SK-MEL-5 (cell line): ENCODE measurements at places on chromosomes 4 and X.

DNA sequence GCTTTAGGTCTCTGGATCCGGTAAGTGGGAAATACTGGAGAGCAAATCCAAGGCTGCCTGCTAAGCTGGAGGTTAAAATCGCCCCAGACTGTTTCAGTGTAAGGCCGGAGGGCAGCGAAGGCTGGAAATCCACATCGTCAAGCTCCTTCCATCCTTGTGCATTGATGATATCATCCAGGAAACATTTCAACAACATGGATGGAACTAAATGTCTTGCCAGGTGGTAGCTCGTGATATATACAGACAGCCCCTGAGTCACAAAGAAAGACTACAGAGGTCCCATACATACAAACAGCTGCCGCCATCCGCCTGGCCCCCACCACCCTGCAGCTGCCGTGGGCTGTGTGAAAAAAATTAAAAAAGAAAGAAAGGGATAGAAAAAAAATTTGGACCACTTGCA is 148.9 kb upstream of the RBPJ start:
- DNase-seq: no peak

DNA sequence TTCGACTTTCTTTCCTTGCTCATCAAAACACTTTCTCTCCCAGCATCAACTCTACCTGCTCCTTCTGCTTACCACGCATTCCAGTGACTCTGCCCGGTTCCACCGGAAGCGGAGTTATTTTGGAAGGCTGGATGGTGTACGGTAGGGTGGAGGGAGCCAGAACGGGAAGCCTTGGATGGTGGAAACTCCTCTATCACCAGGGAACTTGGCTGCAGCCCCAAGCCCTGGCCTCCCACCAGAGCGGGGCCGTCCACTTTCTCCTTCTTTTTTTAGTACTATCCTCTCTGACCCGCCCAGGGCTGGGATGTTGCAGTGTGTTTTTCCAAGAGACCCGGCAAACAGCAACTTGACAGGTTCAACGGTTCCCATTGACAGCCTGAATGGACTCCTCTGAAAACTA is 27.6 kb downstream of the ADGRG2 start:
- no peak for DNase-seq

DNA sequence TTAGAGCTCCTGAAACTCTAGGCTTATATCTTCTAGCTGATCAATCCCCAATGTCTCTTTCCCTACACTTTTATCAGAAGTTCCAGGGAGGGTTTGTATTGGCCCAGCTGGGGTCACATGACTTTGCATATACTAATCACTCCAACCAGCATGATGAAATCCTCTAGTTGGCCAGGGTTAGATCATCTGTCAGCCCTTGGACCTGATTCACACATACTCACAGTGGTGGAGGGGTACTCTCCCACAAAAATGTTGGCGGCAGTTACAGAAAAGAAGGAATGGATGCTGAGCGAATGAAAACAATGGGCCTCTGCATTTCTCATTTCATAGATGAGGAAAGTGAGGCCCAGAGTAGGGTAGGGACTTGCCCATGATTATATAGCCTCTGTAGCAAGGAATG is 151.1 kb downstream of the PJA1 start:
- DNase-seq: no peak

DNA sequence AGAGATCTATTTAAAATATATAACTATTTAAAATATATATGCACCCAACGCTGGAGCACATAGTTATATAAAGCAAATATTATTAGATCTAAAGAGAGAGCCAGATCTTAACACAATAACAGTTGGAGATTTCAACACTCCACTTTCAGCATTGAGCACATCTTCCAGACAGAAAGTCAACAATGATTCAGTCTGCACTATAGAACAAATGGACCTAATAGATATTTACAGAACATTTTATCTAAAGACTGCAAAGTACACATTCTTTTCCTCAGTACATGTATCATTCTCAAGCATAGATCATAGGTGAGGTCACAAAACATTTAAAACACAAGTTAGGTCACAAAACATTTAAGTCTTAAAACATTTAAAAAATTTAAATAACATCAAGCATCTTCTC is 36.4 kb downstream of the NLRP2B start:
- DNase-seq: no peak

- DNase-seq: peak; percentile 19
Measured at GRCh38 chr4:53541577-53542206, 49.6 kb downstream of the LNX1 start.
